ENCODE measurements at places on chromosomes 12 and 14.

DNA sequence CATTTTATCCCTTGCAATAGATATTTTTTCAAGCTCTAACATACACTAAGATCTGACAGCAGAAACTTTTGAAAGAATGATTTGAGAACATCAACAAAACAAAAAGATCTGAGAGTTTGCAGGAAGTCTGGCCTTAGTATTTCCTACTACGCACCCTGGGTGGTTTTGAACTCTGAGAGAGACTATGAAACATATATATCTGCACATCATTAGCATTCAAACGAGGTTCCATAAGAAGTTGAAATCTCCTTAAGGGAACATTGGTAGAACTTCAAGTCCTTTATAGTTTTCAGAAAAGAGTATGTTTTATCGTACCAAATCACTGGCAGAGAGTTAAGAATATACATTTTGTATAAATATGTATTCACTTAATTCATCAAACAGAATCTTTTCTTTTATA lies 86.3 kb downstream of the RMST start:
- no peak for DNase-seq

GRCh38 chr12:108340037-108340436 lies 926 bp upstream of the CMKLR1 start:
- DNase-seq: no peak

GRCh38 chr12:102726686-102727085 lies 190.4 kb downstream of the PAH start:
- no peak for DNase-seq

- no peak for DNase-seq
These were observed 66.2 kb downstream of the RNF34 start for GRCh38 chr12:121465921-121466793.

- DNase-seq: no peak
These were observed 81.8 kb downstream of the TSPAN9 start for GRCh38 chr12:3158851-3159465.

DNA sequence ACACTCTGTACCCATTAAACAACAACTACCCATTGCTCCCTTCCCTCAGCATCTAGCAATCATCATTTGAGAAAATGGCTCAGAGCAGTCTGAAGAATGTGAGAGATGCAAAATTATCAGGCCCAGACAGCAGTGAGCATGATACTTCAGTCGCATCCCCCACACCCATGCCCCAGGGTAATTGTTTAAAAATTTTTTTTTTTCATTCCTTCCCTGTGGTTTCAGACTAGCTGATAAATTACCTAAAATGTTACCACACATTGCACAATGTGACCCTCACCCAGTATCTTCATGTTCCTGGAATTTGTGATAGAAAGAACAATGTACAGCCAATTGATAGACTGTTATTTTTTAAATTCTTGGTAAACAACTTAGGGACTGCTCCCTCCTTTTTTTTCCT lies 11.3 kb upstream of the USP15 start:
- no peak for DNase-seq

- no peak for DNase-seq
These were observed 119.5 kb downstream of the PIWIL1 start for GRCh38 chr12:130457215-130457614.

DNA sequence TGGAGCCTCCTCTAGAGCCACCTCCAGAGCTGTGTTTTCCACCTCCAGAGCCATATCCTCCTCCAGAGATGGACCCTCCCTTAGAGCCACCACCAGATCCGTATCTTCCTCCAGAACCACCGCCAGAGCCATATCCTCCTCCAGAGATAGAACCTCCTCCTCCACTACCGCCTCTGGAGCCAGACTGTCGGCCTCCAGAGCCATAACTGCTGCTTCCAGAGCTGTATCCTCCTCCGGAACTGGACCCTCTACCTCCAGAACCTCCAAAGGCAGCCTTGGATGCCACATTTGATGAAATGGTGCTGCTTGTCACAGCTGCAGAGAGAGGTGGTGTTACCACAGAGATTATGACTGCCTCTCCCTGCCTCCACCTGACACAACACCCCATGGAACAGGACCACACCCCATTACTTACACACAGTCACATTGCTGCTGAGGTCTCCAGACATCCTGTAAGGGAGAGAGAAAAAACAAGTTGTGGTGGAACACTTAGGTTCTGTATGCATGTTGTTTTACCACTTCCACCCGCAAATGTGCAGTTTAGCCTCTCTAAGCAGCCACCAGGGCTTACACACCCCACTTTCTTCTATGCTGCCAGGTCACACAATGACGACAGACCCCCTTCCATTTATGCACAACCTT lies 6.8 kb downstream of the KRT2 start:
- no peak for DNase-seq

DNA sequence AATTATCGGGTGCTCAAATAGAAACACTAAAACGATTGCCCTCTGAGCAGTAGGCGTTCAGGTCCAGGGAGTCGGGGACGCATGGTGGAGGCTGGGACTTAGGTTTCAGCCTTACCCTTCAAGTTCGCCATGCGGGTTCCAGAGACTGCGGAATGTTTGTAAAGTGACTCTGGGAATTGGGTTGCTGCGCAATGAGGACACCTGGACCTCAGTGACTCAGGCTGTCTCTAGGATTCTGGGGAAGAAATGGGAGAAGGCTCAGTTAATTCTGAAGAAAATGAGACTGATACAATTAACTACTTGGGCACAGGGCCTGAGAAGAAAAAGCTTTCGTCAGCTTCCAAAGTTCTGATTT lies 1.1 kb downstream of the LGALS3 start:
- DNase-seq: no peak

GRCh38 chr12:8590842-8591545 lies 21.7 kb downstream of the AICDA start:
- no peak for DNase-seq

DNA sequence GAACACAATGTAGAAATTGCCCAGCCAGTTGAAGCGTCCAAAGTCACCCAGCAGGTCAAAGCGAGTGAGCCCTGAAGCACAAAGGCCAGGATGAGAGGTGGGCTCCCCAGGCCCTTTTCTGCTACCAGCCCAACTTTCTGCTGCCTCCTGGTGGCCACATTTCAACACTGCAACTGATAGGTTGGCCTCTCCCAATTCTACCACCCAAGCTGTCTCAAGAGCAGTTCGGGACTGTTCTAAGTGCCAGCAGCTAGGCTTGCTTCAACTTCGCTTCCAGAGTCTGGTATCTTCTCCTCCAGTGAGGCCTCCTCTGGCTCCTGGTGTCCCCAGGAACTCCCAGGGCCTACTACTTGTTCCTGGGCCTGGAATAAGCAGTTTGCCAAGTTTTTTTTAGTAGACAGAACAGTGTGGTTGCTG lies 3.4 kb upstream of the DHH start:
- DNase-seq: peak; percentile 19

GRCh38 chr12:60803147-60803546 lies 1207.3 kb downstream of the SLC16A7 start:
- DNase-seq: no peak

DNA sequence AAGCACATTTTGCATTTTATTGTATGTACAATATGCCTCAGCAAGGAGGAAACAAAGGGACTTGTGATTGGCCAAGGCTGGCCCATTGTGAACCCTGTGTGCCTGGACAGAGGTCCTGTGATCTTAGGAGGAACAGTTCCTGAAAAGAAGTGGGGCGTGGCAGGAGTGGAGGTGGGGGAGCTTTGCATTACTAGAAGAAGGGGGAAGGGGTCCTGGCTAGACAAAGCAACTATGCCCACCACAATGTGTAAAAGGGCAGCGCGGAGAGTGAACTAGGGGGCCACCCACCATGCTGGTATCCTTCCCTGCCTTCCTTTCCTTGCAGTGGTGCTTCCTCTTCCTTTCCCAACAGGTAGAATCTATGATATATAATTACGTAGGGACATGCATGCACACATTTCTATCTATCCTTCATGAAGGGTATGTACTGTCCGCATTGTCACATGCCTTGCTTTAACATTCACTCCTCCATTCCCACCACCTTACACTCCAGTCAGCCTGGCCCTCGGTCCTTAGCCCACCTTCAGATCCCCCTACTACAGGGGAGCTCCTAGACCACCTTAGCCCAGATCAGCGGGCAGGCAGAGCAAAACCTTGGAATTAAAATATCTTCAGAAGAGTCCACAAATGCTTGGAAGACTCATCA lies 12.5 kb downstream of the KRT8 start:
- DNase-seq: no peak

- no peak for DNase-seq
These were observed 19.8 kb upstream of the DHRS7 start for GRCh38 chr14:60184905-60185555.

- no peak for DNase-seq
These were observed 63.3 kb upstream of the HSPB8 start for GRCh38 chr12:119115296-119115905.

GRCh38 chr12:58387199-58387598 lies 445.8 kb downstream of the ATP23 start:
- DNase-seq: no peak

GRCh38 chr14:60643463-60644314 lies 5.6 kb downstream of the SIX1 start:
- no peak for DNase-seq

DNA sequence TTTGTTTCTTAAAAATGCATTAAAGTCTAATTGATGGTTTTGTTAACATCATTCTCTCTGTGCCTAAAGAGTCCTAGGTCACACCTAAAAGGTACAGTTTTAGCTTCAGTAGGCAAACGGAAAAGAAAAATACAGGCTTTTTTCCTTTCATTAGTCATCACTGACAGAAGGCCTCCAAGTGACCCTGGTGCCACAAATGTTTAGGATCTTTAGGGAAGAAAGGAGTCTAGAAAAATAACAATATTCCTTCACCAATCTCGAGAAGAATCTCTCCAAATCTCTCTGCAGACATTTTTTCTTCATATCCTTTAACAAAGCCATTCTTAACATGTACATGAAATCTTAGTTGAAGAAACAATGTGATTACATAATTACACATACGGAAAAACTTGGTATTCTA lies 2.0 kb downstream of the DENND5B start:
- DNase-seq: no peak

DNA sequence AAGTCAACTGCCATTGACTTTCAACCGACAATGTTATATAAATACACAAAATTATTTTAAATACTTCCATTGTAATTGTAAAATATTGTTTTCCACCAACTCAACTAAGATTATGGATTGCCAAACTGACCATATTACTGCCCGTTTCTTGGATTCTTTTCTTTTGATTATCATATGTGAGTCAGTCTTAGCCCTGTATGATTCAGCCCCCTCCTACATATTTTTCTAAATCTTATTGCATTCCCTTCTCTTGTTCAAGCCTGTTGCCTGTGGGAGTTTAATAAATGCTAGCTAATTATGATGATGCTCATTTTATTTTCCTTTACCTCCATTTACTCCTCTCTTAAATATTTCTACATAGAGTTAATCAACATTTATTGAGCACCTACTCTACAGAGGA lies 6.8 kb downstream of the RASSF9 start:
- no peak for DNase-seq

- DNase-seq: no peak
These were observed 161.8 kb downstream of the TTC8 start for GRCh38 chr14:88986146-88986841.

DNA sequence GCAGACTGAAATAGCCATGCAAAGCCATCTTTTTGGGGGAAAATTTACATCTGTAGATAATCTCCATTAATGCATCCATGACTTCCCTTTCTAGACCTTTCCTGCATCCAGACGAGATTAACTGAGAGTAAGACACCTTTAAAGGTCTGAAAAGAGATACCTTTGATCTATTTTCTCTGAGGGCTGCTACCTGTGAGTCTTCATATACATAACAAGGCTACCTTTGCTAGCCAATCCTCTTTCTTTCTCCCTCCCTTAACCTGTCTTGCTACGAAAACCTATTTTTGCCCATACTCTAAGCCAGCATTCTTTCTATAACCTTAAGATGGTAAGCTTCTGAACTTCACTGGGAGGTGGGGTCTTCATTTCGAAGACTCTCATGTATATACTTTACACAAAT lies 908.5 kb upstream of the FBXO33 start:
- DNase-seq: no peak

GRCh38 chr12:88035907-88036289 lies 6.7 kb upstream of the C12orf50 start:
- no peak for DNase-seq

DNA sequence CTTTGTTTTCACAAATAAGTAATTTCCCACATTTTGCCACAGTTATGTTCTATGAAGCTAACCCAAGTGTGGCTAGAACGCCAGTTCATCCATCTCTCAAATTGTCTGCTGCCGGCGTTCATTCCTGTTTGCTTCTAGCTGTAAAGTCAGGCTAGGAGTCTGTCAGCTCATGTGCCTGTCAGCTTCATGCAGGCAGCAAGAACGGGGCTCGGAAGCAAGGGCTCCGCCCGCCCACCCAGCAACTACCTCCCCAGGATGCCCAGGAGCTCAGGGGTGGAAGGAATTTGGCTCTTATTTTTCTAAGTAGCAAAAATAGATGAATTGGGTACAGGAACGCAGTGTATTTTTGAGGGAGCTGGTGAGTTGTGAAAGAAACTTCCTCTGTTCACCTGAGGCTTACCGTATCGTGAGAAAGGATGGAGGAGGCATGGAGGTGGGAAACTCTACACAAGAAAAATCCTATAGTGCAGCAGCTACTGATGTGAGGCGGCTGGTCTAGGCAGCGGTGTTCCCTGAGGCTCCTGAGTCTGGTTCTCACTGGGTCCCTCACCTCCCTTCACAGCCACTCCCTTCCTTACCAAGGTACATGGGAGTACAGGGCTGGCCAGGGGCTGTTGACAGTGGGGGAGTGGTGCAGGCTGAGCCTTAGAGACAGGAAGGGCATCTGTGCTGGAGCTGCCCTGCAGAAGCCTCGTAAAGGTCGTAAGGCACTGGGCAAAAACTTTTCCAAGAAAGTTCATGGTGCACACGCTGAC lies 54.5 kb upstream of the AMN start:
- DNase-seq: no peak

DNA sequence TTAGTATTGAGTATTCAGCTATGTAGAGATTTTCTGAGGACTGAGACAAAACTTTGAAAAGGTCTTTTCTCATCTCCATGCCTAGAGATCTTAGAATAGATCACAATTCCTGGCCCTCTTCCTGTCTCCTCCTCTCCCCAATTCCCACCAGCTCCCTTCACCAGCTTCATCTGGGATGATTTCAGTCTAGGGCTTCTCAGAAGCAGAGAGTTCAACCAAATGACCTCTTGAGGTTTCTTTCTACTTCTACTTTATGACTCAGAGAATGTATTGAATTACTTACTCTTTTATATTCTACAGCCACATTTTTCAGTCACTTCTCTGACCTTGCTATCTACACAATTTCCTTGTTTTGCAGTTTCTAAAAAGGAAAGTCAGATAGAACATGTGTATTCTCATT lies 19.4 kb upstream of the SNX6 start:
- no peak for DNase-seq

All from head of caudate nucleus (tissue), 42 donors.